ENCODE measurements at places on chromosomes 16 and 17.
A peak's percentile ranks its signal among the peaks of the same experiment; 100 is the strongest.

DNA sequence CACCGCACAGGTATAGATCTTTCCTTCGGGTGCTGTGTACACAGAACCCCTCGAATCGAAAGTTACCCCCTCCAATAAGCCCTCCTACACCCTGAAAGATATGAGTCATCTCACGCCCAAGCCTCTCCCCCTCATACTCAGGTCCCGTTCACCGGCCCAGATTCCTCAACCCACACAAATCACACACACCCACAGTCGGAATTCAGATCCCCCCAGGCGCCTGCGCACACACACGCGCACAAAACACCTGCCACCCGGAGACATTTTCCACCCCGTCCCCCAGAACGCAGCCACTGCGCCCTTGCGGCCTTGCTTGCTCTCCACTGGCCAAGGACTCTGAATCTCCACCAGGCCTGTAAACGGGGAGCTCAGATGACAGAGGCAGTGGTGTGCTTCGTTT lies 4.9 kb downstream of the JPH3 start:
- DNase-seq, result no peak

DNA sequence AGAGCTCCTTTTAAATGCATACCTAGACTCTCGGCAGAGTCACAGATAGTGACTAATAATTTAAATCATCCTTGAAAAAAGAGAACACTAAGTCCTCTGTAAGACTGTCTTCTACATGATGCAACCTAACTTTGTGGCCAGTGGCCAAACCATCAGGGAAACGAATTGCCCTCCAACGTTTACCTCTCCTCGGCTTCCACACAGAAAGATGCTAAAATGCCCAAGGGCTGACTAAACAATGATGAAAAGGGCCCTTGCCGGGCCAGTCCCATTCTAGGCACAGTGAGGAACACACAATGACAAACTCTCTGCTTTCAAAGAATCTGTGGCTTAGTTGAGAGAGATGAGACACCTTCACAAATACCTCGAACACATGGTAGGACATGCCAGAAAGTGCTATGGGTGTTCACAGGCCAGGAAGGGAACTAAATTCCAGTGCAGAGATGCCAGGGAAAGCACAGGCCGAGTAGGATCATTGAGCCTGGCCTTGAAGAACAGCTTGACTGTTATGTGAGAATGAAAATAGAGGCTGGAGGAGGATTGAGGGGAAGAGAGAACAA lies 35.3 kb upstream of the PITPNM3 start:
- no peak for DNase-seq

DNA sequence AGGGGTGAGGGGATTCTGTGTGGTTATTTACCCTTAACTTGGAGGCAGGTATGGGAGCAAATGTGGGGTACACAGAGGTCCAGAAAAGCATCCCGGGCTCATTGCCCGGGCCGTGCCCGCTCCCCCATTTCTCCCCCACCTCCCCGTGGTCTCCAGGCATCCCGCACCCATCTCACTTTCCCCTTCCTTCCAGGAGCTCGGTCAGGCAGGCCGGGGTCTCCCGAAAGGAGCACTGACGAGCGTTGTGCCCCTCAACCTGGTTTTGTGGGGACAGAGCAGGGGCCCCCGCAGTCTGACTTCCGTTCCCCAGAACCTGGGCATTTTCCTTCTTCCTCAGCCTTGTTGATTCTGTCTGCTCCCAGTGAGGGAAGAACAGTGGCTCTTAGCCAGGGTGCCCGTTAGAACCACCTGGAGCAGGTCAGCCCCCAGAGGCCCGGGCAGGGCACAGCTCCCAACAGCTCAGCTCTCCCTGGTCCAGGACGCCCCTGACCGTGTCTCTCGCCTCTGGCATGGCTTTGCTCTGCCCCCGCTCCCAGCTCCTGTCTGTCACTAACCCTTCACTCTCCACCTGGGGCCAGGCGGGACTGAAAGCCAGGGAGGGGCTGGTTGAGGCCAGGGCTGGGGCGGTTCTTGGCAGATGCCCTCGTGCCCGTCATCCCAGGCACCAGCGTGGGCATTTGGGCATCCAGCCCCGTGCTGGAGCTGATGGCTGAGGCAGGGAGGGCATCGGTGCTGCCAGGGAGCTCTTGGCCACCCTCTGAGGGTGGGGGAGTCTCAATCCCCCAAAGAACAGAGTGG lies 12.5 kb upstream of the NUDT16L1 start:
- DNase-seq, result peak; percentile 84

- DNase-seq, result no peak
Measured at GRCh38 chr17:80023481-80024205, 12.0 kb downstream of the TBC1D16 start.

GRCh38 chr16:81891736-81892364 lies 112.8 kb downstream of the PLCG2 start:
- no peak for DNase-seq

GRCh38 chr16:74480150-74481029 lies 59.1 kb upstream of the CLEC18B start:
- DNase-seq, result peak; percentile 36

DNA sequence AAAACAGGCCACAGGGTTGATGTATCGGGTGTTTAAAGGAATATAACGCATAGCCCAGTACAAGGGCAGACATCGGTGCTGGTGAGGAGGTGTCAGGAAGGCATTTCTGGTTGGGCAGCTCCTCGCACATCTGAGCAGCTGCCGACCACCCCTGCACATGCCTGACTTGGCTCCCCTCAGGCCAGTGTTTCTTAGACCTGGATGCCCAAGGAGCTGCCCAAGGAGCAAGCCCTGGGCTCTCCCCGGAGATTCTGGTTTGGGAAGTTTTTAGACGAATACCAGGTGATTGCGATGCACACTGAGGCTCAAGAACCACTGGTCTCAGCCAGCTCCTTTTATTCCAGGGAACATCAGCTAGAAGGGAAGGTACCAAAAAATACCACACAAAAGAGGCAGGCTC lies 11.6 kb downstream of the WIPI1 start:
- DNase-seq, result no peak

DNA sequence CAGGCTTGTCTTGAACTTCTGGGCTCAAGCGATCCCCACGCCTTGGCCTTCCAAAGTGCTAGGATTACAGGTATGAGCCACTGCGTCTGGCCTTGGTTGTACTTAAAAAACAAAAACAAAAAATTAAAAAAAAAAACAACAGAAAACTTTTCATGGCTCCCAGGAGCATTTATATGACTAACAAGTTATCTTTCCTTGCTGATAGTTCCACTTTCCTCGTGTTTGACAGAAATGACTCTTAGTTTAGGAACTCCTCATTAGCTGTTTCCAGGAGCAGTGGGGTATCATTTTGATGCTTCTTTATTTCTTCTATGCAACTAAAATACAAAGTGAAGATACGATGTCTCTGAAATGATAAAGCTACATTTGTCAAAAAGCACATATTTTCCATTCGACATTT lies 165.4 kb downstream of the PRKCA start:
- no peak for DNase-seq

- DNase-seq, result no peak
Measured at GRCh38 chr16:69321080-69321479, 9.3 kb downstream of the PDF start.

GRCh38 chr16:15976929-15977637 lies 27.7 kb downstream of the ABCC1 start:
- DNase-seq, result no peak

- DNase-seq, result no peak
Measured at GRCh38 chr16:52578829-52579498, 32.0 kb upstream of the TOX3 start.

- no peak for DNase-seq
Measured at GRCh38 chr17:71447644-71448043, 673.2 kb upstream of the SOX9 start.

DNA sequence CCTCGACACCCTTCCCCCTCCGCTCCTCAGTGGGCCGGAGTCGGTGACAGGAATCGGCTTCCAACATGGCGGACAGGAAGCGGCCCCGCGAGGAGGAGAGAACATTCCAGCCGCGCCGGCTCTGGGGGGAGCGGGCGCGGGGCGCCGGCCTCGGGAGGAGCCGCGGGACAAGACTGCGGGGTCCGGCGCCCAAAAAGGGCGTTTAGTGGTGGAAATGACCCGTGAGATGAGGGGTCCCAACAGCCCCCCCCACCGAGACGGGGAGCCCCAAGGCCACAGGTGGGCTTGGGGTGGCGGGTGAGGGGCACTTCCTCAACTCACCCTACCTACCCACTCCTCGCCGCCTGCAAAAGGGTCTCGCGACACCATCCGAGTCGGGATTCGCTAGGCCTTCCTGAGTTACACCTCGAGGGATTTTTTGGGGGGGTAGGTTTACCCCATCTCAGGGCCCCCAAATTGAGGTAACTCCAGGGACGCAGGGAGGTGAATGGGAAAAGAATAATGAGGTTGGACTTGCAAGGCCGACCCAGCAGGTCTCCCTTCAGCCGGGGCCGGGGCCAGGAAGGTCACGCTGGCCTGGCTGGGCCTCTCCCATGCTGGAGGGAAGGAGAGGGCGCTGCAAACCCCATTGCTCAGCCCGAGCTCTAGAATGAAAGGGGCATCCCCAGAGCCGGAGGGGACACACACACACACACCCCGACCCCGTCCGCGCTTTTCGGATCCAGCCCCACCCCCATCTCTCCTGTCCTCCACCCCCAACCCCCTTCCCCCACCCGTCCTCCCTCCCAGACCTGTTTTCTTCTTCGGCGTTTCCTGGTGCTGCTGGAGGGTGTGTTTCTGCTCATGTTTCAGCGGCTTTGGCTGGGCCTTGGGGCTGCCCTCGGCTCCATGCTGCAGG lies 707 bp downstream of the NUFIP2 start:
- peak; percentile 87 for DNase-seq

- DNase-seq, result no peak
Measured at GRCh38 chr16:55189682-55190636, 134.0 kb upstream of the IRX6 start.

GRCh38 chr16:81710596-81710995 lies 68.5 kb upstream of the PLCG2 start:
- peak; percentile 18 for DNase-seq

DNA sequence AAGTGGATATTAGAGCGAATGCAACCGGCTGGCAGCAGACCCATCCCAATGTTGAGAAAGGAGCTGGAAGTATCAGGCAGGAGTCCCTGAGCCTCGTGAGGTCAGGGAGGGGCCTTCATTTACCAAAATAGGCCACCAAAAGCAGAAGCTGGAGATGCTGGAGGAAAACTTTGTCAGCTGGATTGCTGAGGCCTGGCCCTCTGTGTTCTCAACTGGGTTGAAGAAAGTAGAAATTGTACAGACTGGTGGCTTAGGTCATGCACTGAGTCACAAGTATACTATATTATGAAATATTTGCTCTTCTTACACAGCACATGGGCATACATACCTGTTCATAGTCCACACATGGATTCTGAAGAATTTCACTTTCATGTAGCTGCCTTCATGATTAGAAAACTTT lies 23.2 kb upstream of the TEKT3 start:
- DNase-seq, result peak; percentile 42

DNA sequence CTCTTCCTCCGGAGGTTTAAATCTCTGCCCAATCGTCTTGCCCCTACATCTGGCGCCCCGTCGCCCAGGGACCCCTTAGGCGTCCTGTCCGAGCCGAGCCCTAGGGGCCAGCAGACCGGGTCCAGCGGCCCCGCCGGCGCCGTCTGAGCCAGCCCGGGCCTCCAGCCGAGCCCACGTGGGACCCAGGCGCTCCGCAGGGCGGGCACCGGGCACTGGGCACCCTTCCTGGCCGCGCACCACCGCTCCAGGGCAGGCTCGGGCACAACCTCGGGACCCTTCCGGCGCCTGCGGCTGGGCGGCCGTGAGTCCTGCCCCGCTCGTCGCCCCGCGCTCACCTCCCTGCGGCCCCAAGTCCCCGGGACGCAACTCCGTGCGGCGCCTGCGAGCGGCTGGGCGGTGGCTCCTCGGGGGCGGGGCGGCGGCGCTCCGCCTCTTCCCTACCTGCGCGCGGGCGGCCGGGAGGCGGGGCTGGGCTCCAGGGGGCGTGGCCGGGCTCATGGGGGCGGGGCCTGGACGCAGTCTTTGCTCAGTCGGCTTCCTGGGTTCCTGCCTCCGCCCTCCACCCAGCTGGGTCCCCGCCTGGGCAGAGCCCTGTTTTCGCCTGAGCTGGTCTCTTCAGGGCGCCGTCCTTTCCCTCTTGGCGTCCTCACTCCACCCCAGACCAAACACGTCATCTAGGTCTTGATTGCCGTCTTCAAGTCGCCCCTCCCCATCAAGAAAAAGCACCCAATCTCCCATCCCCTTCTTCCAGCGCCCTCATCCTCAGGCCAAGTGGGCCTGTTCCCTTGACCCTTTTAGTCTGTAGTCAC lies at the start of gene RHBDF2:
RHBDF2 (minus strand) TSS at position 406 of the 809 bp plus-strand sequence. CDS start 19,899 bp downstream, outside the sequence.
- peak; percentile 92 for DNase-seq

DNA sequence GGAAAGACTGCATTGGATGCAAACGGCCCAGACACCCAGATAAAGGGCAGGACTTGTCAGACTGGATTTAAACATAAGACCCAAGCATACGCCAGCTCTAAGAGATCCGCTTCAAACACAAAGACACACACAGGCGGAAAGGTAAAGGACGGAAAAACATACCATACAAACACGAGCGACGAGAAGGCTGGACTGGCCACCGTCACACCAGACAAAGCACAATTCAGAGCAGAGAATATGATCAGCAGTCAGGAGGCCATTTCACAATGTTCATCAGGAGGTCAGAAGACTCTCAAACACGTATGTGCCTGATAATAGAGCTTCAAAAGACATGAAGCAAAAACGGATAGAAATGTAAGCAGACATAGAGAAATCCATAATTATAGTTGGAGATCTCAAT lies 84.9 kb upstream of the GNG13 start:
- no peak for DNase-seq

DNA sequence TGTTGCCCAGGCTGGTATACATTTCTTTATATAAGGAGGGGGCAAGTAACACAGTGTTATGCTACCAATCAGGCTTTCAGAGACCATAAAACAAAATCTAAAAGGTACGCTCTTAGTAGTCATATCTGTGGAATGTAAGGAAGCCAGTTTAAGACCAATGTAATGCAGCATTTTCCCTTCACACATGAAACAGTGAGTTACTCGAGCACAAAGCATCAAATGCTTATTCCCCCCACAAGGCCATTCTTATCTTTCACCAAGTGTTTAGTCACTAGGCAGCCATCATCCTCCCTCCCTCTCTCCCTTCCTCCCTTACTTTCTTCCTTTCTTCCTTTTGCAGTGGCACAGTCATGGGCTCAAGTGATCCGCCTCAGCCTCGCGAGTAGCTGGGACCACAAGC lies 12.8 kb downstream of the HMOX2 start:
- DNase-seq, result no peak

Measured in heart left ventricle (tissue), 16 donors.